ENCODE measurements at places on chromosomes 5 and 9.

GRCh38 chr5:124906339-124907097 lies 160.1 kb upstream of the ZNF608 start:
- DNase-seq: no peak

DNA sequence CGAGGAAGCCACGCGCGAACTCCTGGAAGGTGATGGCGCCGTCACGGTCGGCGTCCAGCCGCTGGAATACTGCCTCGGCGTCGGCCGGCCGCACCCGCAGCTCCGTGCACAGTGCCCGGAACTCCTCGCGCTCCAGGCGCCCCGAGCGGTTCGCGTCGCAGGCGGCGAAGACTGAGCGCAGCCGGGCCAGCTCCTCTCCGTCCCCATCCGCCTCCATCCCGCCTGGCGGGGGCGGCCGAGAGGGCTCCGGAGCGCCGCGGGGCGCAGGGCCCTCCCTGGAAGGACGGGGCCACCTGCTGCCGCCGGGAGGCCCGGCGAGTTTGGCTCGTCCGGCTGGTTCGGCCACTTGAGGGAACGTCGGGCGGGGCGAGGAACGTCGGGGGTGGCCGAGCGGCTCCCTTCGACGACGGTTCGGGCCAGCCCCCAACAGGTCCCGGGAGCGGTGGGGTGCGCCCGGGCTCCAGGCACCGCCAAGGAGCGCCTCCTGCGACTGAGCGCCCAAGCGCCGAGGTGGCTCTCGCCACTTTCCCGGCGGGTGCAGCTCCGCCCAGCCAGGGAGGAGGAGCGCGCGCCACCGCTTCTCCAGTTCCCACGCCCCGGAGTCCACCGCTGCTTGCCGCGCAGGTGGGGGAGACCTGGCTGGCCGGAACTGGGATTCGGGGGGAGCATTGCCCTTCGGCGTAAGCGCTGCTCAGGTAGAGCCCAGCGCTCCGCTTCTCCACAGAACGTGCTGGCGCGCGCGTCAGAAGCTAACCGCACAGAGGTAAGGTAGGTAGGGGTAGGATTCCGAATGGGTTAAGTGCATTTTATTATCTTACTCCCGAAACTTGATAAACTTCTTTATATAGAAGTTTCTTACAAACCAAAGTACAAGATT lies at the start of gene RASEF:
RASEF (minus strand) TSS at position 492 of the 877 bp plus-strand sequence; CDS start at position 217, 275 bp downstream.
- no peak for DNase-seq

GRCh38 chr5:129243039-129243438 lies 148.5 kb downstream of the ISOC1 start:
- no peak for DNase-seq

DNA sequence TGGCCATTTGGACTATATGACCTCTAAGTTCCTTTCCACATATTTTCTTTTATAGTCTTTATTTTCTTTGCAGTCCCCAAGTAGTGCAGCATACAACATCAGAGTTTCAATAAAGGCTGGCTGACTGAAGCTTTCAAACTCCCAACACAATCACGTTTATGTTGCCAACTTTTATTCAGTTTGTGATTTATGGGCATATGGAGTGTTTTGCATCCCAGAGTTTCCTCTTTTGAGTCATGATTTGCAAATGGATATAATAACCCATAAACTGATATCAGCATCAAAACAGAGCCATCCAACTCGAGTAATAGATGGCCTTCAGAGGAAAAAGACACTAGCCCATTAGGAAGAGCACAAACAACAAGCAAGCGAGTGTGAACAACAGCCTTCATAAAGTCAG lies 414.0 kb downstream of the ELAVL2 start:
- no peak for DNase-seq

GRCh38 chr5:142465476-142465875 lies 140.7 kb upstream of the SPRY4 start:
- no peak for DNase-seq

GRCh38 chr5:173472164-173472563 lies 143.9 kb upstream of the STC2 start:
- no peak for DNase-seq

- DNase-seq: no peak
Measured at GRCh38 chr5:77129391-77129990, 42.4 kb upstream of the ZBED3 start.

- no peak for DNase-seq
Measured at GRCh38 chr9:2486988-2487387, 134.6 kb upstream of the VLDLR start.

- no peak for DNase-seq
Measured at GRCh38 chr5:60323596-60323995, 376.4 kb downstream of the DEPDC1B start.
